DMS153 (cell line): ENCODE measurements at places on chromosomes 2 and 18.

GRCh38 chr2:216740557-216741222 is 45.3 kb upstream of the IGFBP5 start:
- peak; percentile 39 for DNase-seq

DNA sequence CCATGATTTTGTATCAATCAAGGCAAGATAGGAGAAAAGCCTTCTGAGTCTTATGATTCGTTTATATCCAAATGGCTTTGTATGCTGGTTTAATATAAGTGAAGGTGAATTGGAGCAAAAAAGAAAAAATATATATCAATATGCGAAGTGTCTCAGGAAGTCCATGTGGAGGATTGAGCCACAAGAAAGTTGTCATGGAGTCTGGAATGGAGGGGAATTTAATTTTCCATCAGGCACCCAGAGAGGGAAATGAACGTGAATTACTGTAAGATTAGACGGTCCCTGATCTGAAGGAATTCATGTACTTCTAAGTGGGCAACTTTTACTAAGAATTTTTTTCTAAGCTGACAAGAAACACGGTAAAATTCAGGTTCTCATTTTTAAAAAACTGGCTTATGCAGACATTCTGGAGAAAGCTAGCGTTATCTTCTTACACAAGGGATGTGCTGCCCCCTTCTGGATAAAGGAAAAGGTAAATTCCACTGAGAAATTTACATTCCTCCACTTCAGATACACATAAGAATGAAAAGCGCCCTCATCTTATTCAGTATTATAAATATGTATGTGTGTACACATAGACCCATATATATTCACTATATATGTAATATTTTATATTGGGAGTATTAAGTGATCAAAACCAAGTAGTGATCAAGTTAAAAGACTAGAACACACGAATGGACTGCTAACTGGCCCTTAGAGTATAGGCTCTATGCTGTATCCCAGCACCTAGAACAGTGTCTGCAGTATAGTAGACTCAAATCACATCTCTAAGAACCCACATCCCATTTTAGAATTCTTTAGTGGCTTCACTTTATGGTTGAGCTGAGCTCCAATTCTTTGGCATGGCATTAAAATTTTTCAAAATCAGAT is 289.0 kb upstream of the TFPI start:
- no peak for DNase-seq

DNA sequence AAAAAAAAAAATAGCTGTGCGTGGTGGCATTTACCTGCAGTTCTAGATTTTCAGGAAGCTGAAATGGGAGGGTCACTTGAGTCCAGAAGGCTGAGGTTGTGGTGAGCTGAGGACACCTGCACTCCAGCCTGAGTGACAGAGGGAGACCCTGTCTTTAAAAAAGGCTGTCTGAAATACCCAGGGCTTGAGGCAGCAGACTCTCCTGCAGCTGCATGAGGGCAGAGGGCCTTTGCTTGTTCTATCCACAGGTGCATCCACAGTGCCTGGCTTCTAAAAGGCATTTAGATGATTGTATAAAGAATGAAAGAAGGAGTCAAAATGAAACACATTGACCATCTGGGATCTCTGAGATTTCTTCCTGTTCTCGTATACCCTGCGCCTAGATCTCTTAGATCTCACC is 152.9 kb downstream of the MGAT5 start:
- no peak for DNase-seq

DNA sequence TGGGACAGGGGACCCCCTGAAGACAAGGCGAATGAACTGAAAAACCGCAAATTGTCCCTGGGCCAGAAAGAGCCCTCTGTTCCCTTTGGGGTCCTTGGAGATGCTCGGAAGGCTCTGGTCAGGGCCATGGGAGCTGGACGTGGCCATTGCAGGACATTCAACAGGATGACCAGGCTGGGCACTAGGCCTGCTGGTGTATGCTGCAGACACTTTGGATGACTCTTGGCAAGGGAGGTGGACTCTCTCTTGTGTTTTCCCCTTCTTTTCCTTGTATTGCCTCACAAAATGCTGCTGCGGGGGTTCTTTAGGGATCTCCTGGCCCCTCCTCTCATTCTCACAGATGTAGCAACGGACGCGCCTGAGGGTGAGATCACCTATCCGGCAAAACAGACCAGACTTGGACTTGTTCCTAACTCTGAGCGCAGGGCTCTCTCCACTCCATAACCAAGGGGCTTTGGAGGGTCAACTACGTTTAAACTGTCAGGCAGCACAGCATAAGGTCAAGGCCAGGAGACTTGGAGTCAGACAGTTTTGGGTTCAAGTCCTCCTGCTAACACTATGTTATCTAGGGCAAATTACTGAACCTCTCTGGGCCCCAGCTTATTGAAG is 41.8 kb upstream of the SH3RF3 start:
- DNase-seq: no peak

GRCh38 chr2:29255004-29255403 is 139.8 kb downstream of the CLIP4 start:
- DNase-seq: no peak

GRCh38 chr2:132824716-132825115 is 154.7 kb upstream of the LYPD1 start:
- no peak for DNase-seq

DNA sequence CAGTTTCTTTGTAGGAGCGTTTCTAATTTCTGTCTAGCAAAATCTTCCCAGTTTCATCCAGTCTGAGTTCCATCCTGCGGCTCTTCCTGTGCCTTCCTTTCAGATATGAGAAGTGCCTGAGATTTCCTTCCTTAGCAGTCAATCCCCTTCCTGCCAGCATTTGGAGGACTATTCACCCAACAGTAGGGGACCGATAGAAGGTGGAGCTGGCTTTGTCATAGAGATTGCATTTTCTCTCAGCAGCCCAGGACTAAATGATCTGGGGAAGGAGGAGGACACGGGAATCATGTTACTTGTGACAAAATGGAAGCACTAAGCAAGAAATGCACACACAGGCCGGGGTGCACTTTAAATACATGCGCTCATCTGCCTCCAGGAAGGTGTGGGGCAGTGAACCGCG is 5.6 kb upstream of the SMIM21 start:
- no peak for DNase-seq
